NCI-H1417 (cell line): ENCODE measurements at places on chromosomes 3 and 15.

DNA sequence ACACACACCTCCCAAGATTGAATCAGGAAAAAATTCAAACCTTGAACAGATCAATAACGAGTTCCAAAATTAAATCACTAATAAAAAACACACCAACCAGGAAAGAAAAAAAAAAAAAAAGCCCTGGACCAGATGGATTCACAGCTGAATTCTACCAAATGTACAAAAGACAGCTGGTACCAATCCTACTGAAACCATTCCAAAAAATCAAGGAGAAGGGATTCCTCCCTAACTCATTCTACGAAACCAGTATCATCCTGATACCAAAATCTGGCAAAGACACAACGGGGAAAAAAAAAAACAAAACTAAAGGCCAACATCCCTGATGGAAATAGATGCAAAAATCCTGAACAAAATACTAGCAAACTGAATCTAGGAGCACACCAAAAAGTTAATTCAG lies 54.4 kb upstream of the SLC12A8 start:
- no peak for DNase-seq

DNA sequence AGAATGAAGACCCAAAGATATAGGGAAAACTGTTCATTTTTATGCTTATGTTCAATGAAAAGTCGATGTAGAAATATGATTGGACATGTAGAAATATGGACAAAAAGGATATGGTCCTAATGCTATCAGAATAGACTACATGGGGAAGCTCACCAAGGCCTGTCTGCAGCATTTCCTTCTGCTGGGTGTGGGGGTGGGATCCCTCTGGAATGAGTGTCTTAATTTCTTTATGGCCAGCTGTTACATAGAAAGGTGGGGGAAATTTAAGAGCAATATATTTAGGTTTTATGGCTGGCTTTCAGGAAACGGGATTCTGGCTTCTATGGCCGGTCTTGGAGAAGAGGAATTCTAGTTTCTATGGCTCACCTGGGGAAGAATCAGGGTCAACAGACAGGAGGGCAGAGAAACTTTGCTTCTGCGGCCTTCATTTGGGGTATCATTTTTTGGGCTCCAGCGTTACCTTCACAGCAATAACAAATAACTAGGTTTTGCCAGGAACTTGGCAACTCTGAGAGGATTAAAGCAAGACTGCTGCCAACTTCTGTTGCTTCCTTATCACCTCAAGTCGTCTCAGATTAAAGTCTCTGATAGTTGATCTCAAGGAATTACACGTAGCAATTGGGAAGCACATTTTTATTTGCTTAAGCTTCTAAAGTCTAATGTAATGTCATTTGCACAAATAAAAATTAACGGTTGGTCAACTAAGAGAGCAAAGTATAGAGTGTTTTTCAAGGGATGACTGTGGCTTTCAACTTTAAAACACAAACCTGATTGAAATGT lies 57.0 kb upstream of the GATM start:
- DNase-seq = no peak

DNA sequence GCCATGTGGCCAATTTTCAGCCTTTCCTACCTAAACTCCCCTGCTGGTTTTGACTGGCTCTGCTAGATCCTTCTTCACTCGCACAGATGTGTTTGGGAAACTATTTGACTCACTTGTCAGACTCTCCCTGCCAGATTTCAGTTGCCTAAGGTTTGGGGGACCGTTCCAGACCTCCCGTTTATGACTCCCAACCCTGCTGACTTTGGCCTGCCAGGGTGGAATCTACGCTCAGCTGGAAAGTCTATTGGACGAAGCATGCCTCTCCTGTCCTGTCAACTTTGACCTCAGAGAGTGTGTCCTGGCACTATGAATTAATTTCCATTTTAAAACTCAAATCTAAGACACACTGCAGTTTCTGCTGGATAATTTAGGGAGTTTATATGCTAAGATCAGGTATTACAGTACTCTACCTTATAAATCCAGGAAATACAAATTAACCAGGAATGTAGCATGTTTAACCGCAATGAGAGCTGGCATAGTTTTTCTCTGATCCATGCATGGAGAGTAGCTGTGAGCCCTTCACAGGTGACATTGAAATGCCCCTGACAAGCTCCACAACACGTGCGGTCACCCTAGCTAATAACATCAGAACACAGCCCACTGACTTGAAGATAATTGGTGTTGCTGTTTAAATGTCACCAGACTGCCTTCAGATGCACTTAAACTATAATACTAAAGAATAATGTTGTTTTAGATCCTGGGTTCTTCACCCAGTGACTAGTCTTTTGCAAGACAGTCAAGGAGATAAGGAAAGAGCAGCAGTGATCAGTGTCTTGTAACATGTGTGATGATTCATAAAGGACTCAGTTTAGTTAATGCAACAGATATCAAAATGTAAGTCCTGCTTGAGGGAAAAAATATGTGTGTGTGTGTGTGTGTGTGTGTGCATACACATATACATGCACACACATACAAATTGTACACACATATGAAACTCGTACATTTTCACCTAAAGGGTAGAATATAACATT lies 223.0 kb upstream of the MCTP2 start:
- no peak for DNase-seq

DNA sequence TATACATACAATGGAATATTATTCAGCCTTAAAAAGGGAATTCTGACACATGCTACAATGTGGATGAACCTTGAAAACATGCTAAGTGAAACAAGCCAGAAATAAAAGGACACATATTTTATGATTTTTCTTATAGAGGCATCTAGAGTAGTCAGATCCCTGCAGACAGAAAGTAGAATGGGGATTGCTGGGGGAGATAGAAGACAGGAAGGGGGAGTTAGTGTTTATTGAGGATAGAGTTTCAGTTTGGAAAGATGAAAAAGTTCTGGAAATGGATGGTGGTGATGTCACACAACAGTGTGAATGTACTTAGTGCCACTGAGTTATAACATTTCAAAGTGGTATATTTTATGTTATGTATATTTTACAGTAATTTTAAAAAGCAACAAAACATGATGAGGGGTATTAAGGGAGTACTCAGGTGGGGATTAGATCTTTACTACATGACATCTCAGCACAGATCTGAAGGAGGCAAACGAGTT lies 4.7 kb downstream of the ITPR1 start:
- DNase-seq = no peak

- no peak for DNase-seq
These were observed 15.0 kb downstream of the MAPKBP1 start for GRCh38 chr15:41789236-41789635.

DNA sequence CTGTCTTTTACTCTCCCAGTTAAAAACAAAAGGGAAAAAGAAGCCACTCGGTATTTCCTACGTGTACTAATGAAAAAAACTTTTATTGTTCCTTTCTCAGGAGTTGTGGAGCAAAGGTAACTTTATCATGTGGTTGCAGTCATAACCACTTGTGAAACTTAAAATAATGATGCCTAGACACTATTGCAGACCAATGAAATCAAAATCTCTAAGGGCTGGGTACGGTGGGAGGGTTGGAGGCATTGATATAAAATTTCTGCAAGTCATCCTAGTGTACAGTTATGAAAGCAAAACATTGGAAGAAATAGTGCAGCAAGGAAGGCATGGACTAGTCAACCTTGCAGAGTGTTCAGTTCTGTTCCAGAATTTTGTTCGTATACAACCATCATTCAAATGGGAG lies 808.8 kb downstream of the TUSC7 start:
- DNase-seq = no peak

GRCh38 chr3:184016169-184016570 lies 1.5 kb downstream of the ABCC5 start:
- no peak for DNase-seq

- DNase-seq = no peak
These were observed 40.7 kb upstream of the CHST2 start for GRCh38 chr3:143078883-143079282.

DNA sequence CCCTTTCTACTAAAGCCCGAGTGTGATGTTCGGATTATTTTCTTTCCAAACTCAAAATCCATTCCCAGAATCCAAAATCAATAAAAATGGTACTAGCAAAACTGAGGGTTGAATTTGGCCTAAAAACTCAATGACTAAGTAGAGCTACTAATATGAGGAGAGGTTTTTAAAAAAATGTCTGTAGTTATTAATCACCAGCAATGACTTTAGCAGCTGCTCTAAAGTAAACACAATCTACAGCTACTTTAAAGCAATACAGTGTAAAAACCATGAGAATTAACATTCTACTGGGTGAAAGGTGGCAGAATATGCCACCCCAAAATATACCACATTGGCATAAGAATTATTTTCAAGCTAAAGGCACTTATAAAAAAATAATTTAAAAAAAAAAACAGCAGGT lies 23.5 kb downstream of the FHIT start:
- DNase-seq = no peak

- DNase-seq = no peak
These were observed 414 bp upstream of the TMEM115 start for GRCh38 chr3:50359760-50360110.

GRCh38 chr3:197137751-197138150 lies 108.1 kb upstream of the MELTF start:
- DNase-seq = no peak

DNA sequence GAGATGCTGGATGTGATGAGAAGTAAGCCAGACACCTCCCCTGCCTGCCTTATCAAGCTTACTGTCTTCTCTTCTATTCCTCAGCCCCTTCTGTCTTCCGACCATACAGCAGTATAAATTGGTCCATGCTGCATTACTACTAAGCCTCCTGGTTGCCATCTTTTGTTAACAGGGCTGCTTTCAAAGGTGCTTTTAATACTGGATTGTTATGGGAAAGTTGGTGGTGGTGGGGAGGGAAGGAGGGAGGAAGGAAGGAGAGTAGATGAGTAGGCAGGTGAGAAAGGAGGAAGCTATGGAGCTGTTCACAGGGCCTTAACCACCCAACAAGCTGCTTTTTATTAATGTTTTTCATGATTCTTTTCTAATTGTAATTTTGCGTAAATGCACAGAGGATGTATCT lies 114.9 kb downstream of the SLC25A26 start:
- no peak for DNase-seq

GRCh38 chr15:59918994-59919951 lies 84.8 kb upstream of the FOXB1 start:
- DNase-seq = no peak

DNA sequence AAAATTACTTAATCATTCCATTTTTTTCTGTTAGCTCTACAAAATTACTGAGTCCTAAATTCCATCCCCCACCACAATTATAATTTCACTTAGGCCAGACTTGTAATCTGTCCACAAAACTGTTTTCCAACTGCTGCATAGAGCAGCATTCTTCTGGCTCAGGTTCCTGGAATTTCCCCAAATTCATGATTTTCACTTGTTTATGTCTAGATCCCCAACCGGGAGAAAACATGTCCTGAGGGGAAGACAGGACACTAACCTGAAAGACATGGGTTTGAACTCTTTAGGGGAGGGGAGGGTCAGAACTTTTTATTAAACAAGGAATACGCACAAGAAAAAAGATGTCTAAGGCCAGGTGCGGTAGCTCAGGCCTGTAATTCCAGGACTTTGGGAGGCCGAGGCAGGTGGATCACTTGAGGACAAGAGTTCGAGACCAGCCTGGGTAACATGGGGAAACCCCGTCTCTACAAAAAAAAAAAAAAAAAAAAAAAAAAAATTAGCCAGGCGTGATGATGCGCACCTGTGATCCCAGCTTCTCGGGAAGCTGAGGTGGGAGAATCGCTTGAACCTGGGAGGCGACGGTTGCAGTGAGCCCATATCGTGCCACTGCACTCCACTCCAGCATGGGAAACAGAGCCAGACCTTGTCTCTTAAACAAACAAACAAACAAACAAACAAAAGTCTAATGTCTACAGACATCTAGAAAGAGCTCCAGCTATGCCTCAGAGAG lies 1.5 kb downstream of the ETFA start:
- no peak for DNase-seq

- DNase-seq = no peak
These were observed 3.1 kb downstream of the CSRNP1 start for GRCh38 chr3:39150148-39150802.

- no peak for DNase-seq
These were observed 439.3 kb upstream of the ARPP21 start for GRCh38 chr3:35200056-35200455.

DNA sequence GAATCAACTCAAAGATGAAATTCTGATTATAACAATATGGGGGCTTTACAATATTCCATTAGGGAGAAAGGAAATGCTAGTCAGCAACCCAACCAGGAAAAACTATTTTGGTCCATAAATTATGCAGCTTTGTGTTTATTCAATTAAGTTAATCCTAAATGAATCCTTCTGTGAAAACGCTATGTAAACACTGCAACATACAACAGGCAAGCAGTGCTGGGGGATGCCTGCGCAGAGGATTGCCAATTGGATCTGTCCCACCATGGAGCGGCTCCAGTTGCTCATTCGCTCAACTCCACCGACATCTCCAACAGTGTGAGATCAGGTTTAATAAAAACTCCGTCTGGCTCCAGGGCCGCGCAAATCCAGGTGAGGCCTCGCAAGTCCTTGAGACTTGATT lies 290.5 kb upstream of the VEPH1 start:
- DNase-seq = no peak

DNA sequence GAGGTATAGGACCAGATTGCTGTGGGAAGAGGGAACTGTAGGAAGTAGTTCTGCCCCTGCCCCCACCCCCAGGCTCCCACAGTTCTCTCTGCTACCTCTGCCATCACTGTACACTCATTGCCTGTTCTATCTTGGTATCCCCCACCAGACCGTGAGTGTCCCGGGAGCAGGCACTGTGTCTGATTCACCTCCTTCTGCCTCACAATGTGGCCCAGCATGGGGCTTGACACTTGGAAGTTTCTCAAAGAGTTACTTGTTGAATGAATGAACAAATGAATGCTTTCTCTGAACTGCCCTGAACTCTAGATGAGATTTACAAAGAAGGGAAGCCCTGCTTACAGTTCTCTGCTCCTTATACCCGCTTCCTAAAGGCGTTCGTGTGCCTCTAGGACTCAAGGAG lies 27.1 kb upstream of the PIK3CB start:
- no peak for DNase-seq

- DNase-seq = no peak
These were observed 2.2 kb downstream of the EFHB start for GRCh38 chr3:19931767-19932188.

- DNase-seq = no peak
These were observed 117.5 kb downstream of the CMSS1 start for GRCh38 chr3:99934975-99935797.

- DNase-seq = no peak
These were observed 95.5 kb downstream of the DPH6 start for GRCh38 chr15:35450492-35450891.

DNA sequence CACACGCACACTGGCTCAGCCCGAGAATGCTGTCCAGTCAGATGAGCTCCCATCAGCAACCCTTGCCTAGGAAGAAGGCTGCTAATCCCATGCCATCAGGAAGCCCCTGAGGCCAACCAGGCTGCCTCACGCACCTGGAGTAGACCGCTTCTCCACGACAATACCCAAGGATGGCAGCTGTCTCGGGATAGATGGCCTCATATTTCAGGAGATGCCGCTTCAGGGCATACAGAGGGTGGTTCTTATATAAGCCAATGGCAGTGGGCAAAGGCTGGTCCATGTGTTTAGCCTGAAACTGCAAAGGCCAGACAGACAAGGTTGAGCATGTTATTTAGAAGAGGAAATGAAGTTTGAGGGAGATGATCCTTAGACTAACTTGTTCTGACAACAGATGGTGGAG lies 22.2 kb downstream of the XPC start:
- DNase-seq = no peak

- DNase-seq = no peak
These were observed 15.2 kb upstream of the ITGA11 start for GRCh38 chr15:68447209-68447608.

- no peak for DNase-seq
These were observed 497 bp downstream of the PARP16 start for GRCh38 chr15:65286069-65286703.
